ENCODE measurements at places on chromosomes 16 and 17.

GRCh38 chr17:75720656-75721462 is at the start of gene ITGB4:
ITGB4 (plus strand) TSS chr17:75721459; CDS start chr17:75724704, 3,245 bp downstream.
- DNase-seq = no peak

GRCh38 chr17:37766971-37767370 is 22.1 kb upstream of the HNF1B start:
- DNase-seq = no peak

DNA sequence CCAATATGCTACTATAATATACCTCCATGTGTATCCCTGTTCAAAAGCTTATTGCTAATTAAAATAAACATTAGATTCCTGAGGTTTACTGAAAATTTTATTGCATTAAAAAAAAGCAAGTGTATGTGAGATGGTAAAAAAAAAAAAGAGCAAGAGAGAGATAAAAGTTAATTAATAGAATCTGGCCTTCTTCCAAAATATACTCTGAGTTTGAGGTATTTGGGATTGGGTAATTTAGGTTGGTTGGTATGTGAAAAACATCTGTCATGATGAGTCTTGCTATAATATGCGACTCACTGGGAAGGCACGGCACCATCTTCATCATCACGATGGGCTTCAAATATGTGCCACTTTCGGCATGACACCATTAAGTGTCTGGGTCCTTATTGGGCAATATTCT is 711.1 kb upstream of the SOX9 start:
- DNase-seq = no peak

DNA sequence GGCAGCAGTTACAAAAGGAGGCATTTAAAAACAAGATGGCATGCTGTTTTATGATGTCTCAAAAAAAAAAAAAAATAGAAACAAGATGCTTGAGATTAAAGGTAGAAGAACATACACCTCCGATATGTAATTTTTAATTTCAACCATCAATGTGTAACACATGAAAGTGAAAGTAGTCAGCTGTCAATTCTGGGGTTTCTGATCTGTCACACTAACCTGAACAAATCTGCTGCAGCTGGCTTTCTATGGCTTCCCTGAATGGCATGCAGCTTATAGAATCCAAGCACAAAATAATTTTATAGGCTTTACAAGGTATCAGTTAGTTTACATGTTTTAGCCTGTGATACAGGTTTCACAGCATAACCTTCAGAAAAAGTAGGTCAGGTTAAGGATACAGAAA is 13.5 kb downstream of the GLYR1 start:
- DNase-seq = no peak

- no peak for DNase-seq
Observed at GRCh38 chr16:59909262-59909661, 1175.1 kb upstream of the GOT2 start.
